ENCODE measurements at places on chromosomes 3 and 15.

DNA sequence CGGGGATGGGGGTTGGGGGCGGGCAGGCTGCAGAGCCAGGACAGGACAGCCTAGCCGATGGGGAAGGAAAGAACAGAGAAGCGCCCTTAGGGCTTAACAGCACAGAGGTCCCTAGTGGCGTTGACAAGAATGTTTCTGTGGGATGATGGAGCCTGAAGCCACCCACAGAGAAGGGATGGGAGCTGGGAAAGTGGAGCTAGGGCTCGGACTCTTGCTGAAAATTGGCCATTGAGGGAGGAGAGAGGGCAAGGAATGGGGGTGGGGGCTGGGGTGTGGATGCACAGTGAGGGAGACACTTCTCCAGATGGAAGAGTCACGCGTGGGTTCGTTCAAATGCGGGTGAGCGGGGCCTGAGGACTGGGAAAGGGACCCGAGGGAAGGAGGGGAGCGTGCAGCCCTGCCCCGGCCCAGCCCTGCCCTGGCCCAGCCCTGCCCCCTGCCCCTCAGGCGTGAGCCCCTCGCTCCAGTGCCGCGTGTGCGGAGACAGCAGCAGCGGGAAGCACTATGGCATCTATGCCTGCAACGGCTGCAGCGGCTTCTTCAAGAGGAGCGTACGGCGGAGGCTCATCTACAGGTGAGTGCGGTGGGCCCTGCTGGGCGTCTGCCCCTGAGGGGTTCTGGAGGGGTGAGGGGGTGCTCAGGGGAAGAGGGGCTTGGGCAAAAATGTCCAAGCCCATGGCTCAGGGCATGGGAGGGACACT lies 832 bp downstream of the NR2E3 start:
- DNase-seq, result no peak
- no peaks in the 10 kb centered on the region for H3K27me3 ChIP-seq
- H3K4me3 ChIP-seq, result no peak overlapping the region
- no peaks in the 10 kb centered on the region for H3K36me3 ChIP-seq
- no peaks in the 10 kb centered on the region for H3K4me1 ChIP-seq

DNA sequence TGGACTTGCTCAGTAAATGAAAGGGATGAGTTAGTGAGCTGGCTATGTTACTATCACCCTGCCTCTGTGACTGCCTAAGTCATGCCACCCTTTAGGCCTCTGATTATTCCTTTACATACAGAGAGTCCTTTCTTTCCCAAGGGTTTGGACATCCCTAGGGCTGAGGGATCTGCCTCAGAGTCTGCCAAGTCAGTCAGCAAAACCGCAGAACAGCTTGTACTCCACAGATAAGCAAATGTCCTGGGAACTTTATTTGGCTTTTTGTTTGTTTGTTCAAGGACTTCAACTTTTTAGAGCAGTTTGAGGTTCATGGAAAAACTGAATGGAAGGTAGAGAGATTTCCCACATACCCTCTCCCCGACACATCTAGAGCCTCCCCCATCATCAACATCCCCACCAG lies 82.6 kb upstream of the TRIM42 start:
- no peak overlapping the region for H3K4me3 ChIP-seq
- no peak overlapping the region for H3K27ac ChIP-seq
- DNase-seq, result no peak
- no peaks in the 10 kb centered on the region for H3K4me1 ChIP-seq
- H3K27me3 ChIP-seq, result peaks cover 3% of the 10 kb centered on the region
- H3K36me3 ChIP-seq, result no peaks in the 10 kb centered on the region

GRCh38 chr3:127588806-127589577 lies 1.5 kb downstream of the TPRA1 start:
- peaks cover 2% of the 10 kb centered on the region for H3K36me3 ChIP-seq
- no peaks in the 10 kb centered on the region for H3K27me3 ChIP-seq

- H3K27me3 ChIP-seq, result peaks cover 18% of the 10 kb centered on the region
- no peaks in the 10 kb centered on the region for H3K4me1 ChIP-seq
- H3K36me3 ChIP-seq, result no peaks in the 10 kb centered on the region
- no peak for DNase-seq
These were observed 8.0 kb upstream of the CCDC33 start for GRCh38 chr15:74227968-74228722.

GRCh38 chr15:88509321-88509720 lies 37.2 kb downstream of the DET1 start:
- H3K27ac ChIP-seq, result no peak overlapping the region
- H3K27me3 ChIP-seq, result no peaks in the 10 kb centered on the region
- no peak overlapping the region for H3K4me3 ChIP-seq
- no peak for DNase-seq
- H3K36me3 ChIP-seq, result peaks cover 4% of the 10 kb centered on the region

- DNase-seq, result no peak
- no peaks in the 10 kb centered on the region for H3K27me3 ChIP-seq
- H3K4me3 ChIP-seq, result no peak overlapping the region
- H3K36me3 ChIP-seq, result peaks cover 3% of the 10 kb centered on the region
- no peak overlapping the region for H3K27ac ChIP-seq
- peaks cover 15% of the 10 kb centered on the region for H3K4me1 ChIP-seq
These were observed 96.8 kb downstream of the BBX start for GRCh38 chr3:107619549-107619948.

DNA sequence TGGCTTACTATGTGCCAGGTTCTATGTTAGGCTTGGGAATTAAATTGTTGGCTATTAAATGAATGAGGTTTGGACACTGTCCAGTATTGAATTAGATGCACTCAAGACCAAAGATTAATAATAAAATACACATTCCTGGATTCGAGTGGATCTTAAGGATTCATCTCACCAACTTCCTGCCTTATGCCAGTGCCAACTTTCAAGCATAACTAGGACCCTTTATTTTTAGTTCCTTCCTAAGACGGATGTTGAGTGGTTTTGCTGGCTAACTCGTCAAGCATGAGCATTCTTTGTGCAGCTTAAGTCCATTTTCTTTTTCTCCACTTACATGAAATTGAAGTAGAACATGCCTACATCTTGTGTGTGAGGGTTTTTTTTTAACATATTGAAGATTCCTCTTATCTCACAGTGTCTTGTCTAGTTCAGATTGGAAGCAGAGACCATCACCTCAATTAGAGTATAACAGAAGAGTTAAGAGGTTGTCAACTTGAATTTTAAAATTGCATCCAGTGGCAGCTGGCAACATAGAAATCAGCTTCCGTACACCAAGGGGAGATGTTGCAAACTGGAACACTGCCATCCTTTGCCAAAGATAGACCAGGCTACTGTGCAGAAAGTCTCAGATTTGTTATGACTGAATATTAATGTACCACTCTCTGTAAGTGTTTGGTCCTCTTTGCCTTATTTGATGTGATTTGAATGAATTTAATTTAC lies 106.3 kb upstream of the BFSP2 start:
- peaks cover 6% of the 10 kb centered on the region for H3K27me3 ChIP-seq
- DNase-seq, result no peak
- H3K4me3 ChIP-seq, result no peak overlapping the region

- no peaks in the 10 kb centered on the region for H3K4me1 ChIP-seq
- no peak overlapping the region for H3K27ac ChIP-seq
- DNase-seq, result no peak
- no peaks in the 10 kb centered on the region for H3K36me3 ChIP-seq
These were observed 463.5 kb upstream of the TGFBR2 start for GRCh38 chr3:30142946-30143345.

DNA sequence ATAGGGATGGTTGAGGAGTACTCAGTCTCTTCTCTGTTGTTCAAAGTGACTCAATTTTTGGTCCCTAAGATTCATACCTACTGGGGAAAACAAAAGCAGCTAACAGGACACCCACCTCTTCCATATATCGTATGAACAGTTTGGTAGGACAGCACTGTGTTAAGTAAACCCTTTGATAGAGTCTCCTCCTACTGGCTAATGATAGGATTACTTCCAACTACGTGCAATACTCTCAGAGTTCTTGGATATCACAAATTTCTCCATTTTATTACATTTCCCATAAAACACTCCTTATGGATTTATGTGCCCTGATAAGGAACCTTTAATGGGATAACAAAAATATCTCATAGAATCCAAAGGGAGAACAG lies 200.2 kb upstream of the GOLGA6L4 start:
- H3K4me3 ChIP-seq, result no peak overlapping the region
- H3K27ac ChIP-seq, result no peak overlapping the region
- no peaks in the 10 kb centered on the region for H3K4me1 ChIP-seq
- no peak for DNase-seq
- H3K36me3 ChIP-seq, result no peaks in the 10 kb centered on the region

GRCh38 chr3:76723366-76723765 lies 316.5 kb upstream of the ROBO2 start:
- no peak overlapping the region for H3K27ac ChIP-seq
- no peak for DNase-seq
- H3K4me1 ChIP-seq, result no peaks in the 10 kb centered on the region
